NCI-H460 (cell line): ENCODE measurements at places on chromosomes 13 and 19.

- DNase-seq, result peak; percentile 26
Observed at GRCh38 chr13:100039740-100040139, 49.2 kb upstream of the PCCA start.

GRCh38 chr19:2047449-2048103 is 3.5 kb downstream of the MKNK2 start:
- no peak for DNase-seq

GRCh38 chr13:72781451-72782439 is at the start of the genes DIS3 and PIBF1:
DIS3 (minus strand) TSS chr13:72781900; CDS start chr13:72781832, 68 bp downstream.
PIBF1 (plus strand) TSS chr13:72782133; CDS start chr13:72783470, 1,337 bp downstream.
- DNase-seq, result peak; percentile 95

- DNase-seq, result no peak
Observed at GRCh38 chr13:22050951-22051563, 380.2 kb downstream of the FGF9 start.

GRCh38 chr19:33688171-33688992 is 66.6 kb downstream of the CHST8 start:
- no peak for DNase-seq

GRCh38 chr13:97554496-97554895 is 120.5 kb downstream of the RAP2A start:
- DNase-seq, result no peak

DNA sequence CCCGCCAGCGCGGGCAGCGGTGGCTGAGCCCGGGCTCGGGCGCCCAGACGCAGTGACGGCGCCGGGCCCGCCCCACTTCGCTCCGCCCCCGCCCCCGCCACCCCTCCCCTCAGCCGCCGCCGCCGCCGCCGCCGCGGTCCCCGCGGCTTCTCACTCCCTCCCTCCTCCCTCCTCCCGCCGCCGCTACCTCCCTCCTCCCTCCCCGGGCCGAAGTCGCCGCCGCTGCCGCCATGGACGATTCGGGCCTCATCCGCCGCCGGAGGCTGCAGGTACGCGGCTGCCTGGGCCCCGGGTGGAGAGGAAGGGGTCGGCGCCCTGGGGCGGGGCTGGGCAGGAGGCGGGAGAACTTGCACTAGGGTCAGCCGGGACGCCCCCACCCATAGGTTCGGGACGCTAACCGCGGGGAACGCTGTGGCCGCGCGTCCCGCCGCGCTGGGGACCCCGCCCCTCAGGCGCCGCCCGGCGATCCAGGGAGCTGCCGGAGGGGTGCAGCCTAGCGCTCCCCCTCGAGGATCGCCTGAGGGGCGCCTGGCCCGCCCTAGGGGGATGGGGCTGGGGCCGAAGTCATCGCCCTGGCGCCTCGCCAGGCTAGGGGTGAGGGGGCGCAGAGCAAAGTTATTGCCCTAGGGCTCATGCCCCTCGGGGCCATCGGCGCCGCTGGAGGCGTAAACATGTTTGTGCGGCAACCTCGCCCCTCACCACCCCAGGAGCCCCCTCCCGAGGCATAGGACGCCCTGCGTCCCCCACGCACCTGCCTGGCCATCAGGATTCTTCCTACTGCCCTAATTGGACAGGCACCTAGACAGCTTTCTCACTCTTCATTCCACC is 427 bp downstream of the RTBDN start:
- DNase-seq, result peak; percentile 20

DNA sequence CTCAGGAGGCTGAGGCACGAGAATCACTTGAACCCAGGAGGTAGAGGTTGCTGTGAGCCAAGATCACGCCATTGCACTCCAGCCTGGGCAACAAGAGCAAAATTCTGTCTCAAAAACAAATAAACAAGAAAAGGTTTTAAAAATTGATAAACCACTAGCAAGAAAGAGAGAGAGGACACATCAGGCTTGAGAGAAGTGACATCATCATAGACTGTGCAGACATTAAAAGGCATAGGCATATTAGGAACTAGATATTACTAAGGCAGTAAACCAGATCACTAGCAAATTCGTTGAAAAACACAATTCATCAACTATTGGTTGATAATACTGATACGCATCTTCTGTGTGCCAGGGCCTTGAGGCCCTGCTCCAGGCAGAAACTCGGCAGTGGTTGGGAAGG is 7.7 kb downstream of the A1BG start:
- no peak for DNase-seq

GRCh38 chr13:100423375-100423774 is 165.2 kb downstream of the GGACT start:
- DNase-seq, result no peak
